NCI-H345 (cell line): ENCODE measurements at places on chromosomes 11 and 22.

DNA sequence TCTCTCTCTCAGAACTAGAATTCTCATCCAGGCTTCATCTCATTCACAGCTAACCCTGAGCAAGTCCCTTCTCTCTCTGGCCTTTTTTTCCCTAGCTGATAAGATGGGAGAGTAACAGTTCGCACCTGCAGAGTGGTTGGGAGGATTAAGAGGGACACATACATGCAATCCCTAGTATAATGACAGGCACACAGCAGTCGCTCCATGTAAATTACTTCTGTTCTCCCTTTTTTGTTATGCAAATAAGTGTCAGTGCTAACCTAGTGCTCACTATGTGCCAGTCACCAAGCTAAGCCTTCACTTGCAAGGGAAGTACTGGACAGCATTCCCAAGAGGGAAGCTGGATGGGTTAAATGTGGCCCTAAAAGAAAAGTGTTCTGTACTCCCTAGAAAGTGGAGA, 63.4 kb downstream of the TENM4 start:
- no peak for DNase-seq

DNA sequence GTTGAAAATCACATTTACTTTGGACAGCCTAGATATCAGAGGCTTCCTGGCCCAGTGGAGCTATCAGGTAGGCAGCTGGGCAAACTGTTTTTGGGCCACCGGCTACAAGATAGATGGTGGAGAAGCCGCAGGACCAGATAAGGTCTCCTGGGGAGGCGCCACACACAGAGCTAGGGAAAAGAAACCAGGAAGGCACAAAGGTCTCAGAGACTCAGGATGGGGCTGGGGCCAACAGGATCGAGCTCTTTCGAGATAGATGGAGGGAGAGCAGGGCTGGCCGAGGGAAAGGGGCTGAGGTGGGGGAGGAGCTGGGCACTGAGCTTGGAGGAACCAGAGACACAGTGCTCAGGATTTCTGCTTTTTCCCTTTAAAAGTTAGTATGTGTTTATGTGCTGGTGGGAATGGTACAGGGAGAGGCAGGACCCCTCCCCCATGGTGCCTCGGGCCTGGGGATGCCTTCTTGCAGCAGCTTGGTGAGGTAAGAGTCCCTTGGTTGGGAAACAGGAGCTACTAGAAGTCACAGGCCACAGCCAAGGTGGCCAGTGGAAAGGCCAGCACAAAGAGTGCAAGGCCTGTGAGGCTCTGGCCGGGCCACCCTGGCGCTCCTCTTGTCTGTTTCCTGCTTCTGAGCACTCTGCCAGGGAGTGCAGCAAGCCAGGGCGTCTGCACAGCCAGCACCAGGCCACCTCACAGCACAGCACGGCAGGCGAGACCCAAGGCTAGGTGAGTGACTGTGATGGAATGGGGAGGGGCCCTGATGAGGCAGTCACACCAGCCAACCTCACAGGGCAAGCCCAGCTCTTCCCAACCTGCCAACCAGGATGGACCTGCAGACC, 11.5 kb upstream of the NAP1L4 start:
- no peak for DNase-seq

DNA sequence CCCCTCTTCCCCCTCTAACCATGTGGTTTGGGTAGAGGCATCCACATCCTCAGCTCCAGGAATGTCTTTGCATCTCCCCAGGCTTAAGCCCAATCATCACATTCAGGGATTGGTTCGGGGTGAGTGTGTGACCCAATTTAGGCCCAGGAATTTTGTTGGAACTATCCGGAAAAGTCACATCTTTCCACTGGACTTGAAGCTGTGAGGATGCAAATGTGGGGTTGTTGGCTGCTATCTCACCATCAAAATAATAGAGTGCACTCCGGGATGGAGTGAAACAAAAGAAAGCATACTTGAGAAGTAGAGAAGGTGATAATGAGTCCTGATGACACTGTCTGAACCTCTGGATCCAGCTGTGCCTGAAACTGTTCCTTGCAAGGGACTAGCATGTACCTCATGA, 33.8 kb upstream of the OLFML1 start:
- no peak for DNase-seq

DNA sequence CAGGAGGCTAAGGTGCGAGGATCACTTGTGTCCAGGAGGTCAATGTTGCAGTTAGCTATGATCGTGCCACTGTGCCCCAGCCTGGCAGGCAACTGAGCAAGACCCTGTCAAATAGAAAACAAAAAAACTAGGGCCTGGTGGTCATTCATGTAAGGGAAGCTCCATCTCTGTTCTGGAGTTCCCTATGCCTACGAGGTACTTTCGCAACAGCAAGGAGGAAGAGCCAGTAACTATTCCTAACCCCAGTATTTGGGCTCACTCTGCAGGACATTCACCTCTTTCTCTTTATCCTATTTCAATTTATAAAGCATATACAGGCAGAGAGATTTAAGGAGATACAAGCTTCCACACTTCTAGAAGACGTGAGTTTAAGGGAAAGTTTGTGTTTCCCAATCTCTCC, 46.6 kb downstream of the RDX start:
- no peak for DNase-seq

DNA sequence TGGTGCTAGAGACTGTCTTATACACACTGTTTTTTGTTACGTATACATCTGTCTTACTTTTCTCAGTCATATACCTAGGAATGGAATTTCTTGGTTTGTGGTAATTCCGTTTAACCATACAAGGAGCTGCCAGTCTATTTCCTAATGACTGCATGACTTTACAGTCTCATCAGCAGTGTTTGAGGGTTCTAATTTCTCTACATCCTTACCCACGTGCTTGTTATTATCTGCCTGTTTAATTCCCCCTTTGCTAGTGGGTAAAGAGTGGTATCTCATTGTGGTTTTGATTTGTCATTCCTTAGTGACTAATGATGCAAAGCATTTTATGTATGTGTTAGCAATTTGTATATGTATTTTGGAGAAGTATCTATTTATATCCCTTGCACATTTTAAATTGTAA, 1008.0 kb downstream of the FAM181B start:
- DNase-seq = no peak

DNA sequence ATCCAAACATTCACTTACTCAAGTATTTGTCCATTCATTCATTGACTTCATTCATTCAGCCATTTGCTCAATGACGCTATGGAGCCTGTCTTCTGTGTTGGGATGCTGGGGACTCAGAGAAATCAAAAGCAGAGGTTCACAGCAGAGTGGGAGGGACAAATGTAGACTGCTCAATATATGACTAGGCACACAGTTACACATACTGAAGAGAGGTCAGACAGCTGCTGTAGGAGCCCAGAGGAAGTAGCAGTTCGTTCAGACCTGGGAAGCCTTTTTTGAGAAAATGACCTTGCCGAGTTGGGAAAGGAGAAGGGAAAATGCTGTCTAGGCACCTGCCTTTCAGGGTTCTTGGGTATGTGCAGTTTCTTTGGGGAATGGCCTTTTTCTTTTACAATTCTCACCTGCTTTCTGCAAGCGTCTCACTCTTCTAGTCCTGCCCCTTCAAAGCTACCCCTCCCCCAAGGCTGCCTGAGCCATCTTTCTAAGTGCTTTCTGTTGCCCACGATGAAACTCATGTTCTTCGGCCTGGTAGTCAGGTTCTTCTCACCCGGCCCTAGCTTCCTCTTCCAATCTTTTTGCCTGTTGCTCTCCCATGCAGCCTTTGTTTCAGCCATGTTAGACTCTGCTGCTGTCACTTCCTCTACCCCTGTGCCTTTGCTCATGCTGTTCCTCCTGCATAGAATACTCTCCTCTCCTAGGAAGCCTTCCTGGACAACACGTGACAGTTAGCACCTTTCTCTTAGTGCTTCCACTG, 4.2 kb upstream of the UVRAG start:
- DNase-seq = no peak

GRCh38 chr11:118608360-118609227, 1.2 kb downstream of the PHLDB1 start:
- DNase-seq = peak; percentile 21

- no peak for DNase-seq
Measured at GRCh38 chr11:1290052-1291040, 19.1 kb downstream of the TOLLIP start.

- DNase-seq = no peak
Measured at GRCh38 chr11:64339754-64340408, at the start of gene CCDC88B. Gene CCDC88B (plus strand): TSS chr11:64340204. CDS start chr11:64340267, 63 bp downstream.

GRCh38 chr11:132772703-132773545, 759.4 kb downstream of the OPCML start:
- no peak for DNase-seq

DNA sequence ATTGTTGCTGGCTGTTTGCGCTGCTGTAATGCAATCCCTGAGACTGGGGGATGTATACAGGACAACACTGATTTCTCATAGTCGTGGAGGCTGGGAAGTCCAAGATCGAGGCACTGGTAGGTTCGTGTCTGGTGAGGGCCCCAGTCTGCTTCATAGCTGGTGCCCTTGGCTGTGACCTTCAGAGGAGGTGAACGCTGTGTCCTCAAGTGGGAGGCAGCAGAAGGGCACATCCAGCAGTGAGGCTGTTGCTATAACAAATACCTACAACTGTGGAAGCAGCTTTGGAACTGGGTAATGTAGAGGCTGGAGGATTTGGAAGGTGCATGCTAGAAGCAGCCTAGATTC, 21.3 kb downstream of the KRTAP5-5 start:
- peak; percentile 13 for DNase-seq

DNA sequence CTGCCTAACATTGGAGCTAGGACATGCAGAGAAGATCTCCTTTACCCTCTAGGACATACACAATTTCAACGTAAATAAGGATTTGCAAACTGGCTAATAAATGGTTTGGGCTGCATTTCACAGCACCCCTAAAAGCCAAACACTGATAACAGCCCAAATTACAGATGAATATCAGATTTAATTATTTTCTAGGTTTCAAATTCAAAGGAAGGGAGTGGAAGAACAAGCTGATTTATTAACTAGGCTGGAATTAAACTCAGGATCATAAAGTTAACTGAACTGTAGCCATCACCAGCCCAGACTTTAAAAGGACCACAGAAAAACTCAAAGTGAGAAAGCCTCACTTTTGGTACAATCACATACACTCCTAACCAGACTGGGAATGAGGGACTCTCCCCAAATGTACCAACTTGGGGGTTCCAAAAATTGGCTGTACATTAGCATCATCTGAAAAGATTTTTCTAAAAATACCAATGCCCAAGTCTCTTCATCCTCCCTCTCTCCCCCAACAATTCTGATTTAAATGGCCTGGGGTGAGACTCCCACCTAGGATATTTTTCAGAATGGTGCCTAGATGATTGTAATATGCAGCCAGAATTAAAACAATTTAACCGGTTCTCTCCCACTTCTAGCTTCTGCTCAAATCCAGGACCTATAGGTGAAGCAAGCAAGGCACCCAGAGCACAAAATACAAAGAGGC, 43.5 kb downstream of the SYTL2 start:
- DNase-seq = no peak

DNA sequence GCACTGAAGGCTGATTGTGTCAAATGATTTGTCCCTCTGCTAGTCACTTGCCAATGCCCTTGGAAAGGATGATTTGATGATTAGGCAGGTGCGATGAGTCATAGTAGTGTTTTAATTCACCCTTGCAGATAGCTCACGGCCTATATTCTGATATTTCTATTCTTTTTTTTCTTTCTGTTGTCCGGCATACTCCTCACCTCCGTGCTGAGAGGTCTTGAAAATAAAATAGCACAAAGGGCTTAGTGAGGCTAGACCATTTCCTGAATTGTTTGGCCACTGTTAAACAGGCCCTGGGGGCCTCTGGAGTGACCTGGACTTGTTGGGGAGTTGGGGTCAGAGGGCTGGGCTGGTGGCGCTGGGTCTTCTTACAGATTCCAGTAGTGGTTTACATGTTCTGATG, 99.8 kb downstream of the ZBTB16 start:
- DNase-seq = no peak

- no peak for DNase-seq
Measured at GRCh38 chr22:18060646-18061620, 16.9 kb upstream of the PEX26 start.

- DNase-seq = no peak
Measured at GRCh38 chr22:28909375-28909774, 26.0 kb downstream of the ZNRF3 start.

DNA sequence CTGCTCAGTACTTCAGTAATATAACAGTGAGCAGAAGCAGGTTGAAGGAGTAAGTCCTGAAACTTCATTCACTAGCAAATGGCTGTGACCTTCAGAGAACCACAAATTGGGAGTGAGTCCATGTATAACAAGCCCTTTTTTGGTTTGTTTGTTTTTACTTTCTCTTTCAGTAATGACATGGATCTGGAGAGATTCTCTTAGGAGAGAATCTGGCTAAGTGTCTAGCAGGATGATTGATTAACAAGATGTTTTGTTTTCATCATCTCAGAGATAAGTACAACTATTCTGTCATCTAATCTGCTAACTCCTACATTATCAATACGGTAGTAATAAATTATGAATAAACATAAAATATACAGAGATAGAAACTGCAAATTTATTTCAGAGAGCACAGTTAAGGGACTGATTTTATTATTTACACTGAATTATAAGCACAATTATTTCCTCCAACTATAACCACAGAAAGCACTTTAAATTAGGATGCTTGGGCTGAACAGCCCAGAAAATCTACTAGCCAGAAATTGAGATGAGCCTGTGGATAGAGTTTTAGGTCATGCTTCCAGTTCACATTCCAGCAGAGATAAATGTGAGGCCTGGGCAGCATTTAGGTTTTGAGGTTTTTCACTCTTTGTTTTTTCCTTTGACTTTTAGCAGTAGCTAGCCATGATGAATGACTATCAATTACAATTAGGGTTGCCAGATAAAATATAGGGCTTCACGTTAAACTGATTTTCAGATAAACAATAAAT, 429.3 kb upstream of the FAT3 start:
- DNase-seq = no peak

- DNase-seq = no peak
Measured at GRCh38 chr22:49240472-49240871, 587.2 kb downstream of the BRD1 start.

GRCh38 chr11:131693756-131694155, 323.3 kb downstream of the NTM start:
- no peak for DNase-seq

GRCh38 chr11:35590412-35590811, 27.8 kb upstream of the FJX1 start:
- no peak for DNase-seq

GRCh38 chr11:1129611-1130160, 28.1 kb upstream of the MUC5AC start:
- no peak for DNase-seq

DNA sequence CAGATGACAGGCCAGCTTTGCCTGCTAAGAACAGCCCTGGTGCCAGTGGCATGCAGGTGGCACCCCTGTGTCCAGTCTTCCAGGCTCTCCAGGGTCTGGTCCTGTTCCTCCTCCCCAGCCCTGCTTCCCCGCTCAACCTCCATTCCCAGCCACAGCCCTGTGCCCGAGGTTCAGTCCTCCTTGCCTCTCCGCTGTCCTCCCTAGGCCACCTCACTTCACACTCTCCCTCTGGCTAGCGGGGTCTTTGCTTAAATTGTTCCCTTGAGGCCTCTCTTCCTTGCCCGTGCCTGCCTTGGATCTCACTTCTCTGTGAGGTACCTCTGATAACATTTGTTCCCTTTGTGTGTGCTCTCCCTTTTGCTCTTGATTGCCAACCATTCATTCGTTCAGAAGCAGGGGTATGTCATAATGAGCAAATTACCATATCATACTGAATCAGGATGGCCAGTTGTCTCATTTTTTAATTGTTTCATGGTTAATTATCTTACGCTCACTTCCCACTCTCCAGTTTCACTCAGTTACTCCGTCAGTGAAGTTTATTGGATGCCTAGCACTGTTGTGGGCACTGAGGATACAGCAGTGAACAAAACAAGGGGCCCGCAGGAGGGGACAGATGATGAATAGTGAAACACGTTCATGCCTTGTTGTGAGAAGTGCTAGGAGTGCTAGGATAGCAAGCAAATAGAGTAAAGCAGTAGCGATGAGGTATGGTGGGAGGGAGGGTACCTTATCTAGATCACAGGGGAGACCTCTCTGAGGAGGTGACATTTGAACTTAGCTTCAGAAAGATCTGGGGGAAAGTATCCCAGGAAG, 7.4 kb downstream of the BMAL1 start:
- DNase-seq = no peak

GRCh38 chr11:78039919-78040671, 17.0 kb upstream of the KCTD14 start:
- peak; percentile 69 for DNase-seq
